ENCODE measurements at places on chromosomes 7 and 10.

DNA sequence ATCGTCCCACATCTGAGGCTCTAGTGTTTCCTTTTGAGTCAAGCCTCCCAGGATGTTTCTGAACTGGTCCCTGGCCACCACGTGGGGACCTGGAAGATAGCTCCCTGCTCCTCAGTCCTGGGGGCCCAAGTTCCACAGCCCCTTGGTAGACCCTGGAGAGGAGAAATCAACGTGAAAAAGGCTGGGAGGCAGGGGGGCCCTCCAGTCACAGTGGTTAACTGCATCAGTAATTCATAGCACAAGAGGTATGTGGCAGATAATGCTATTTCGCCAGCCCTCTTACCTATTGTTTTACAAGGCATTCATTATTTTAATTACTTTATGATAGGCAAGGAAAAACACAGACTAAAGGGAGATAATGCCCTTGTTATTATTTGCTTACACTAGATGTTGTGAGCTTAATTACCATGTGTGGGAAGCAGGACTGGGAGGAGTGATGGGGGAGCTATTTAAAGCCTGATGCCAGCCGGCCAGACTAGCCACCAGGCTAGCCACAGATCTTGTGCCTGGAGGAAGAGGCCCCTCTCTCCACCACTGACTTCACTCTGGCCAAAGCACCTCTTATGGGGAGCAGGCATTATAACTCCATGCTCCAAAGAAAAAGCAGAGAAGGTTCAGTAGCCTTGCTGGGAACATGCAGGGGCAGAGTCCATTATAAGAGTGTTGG, 230.7 kb downstream of the KCNMA1 start:
- DNase-seq, result no peak

- DNase-seq, result no peak
Observed at GRCh38 chr7:152602962-152603361, 73.0 kb downstream of the XRCC2 start.

DNA sequence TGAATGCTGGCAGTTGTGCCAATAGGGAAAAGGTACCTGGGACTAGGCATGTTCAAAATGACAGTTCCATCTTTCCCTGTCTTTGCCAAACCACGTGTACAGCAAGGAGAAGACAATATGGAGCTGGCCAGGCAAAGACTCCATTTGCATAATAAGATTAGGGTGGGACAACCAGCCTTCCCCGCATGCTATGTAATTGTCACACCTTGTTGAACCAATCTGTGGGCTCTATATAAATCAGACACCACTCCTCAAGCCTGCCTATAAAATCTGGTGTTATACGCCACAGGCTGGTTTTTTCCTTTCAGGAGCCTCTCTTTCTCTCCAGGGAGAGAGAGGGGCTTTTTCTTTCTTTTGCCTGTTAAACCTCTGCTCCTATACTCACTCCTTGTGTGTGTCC, 11.0 kb upstream of the NUB1 start:
- no peak for DNase-seq

DNA sequence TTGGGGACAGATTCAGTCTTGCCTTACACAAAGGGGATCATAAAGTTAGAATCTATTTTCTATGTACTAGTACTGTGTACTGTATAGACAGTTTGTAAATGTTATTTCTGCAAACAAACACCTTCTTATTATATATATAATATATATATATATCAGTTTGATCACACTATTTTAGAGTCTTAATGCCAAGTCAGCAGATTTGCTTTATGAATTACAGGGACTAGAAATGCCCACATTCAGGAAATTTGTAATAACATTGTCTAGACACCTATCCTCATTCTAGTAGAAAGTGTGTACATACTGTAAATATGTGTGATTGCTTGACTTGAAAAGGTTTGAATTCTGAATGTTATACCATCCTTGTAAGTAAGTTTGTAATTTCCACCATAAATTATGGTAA, 111.2 kb downstream of the NSUN6 start:
- no peak for DNase-seq

DNA sequence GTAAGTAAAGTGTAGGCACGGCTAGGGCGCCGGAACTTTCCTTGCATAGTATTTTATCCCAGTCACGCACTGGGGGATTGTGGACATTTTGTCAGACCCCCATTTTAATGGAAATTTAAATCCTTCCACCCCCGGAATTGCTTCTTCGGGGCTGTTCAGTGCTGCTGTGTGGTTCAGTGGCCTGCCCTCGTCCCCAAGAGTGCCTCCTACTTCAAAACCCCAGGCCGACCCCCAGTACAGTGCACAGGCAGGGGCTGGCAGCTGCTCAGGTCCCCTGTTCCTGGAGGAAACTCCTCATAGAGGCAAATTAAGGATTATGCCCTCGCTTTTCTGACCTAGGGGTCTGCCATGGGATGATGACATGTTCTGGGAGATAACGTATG, 94.5 kb downstream of the PTPRE start:
- DNase-seq, result no peak

- DNase-seq, result no peak
Observed at GRCh38 chr7:34177476-34177875, 272.1 kb downstream of the BMPER start.

DNA sequence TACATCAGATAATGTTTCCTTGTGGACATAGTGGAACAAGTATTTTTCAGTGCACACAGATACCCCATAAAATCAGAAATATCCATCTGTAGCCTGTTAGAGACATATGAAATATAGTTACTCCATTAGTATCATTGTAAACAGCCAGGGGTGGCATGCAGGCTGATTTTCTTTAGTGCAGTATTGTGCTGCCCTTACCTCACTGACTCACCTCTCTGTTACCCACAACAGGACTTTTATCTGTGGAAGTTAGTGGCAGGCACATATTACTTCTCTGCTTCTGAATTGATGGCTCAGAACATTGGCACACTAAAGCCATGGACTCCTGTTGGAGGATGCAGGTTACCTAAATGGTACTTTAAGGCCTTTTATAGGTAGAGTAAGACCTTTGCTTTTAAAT, 70.0 kb downstream of the SLC25A40 start:
- DNase-seq, result no peak

- no peak for DNase-seq
Observed at GRCh38 chr7:77284005-77284404, 84.4 kb upstream of the FGL2 start.

GRCh38 chr10:130464426-130464825, 328.2 kb downstream of the GLRX3 start:
- DNase-seq, result no peak

DNA sequence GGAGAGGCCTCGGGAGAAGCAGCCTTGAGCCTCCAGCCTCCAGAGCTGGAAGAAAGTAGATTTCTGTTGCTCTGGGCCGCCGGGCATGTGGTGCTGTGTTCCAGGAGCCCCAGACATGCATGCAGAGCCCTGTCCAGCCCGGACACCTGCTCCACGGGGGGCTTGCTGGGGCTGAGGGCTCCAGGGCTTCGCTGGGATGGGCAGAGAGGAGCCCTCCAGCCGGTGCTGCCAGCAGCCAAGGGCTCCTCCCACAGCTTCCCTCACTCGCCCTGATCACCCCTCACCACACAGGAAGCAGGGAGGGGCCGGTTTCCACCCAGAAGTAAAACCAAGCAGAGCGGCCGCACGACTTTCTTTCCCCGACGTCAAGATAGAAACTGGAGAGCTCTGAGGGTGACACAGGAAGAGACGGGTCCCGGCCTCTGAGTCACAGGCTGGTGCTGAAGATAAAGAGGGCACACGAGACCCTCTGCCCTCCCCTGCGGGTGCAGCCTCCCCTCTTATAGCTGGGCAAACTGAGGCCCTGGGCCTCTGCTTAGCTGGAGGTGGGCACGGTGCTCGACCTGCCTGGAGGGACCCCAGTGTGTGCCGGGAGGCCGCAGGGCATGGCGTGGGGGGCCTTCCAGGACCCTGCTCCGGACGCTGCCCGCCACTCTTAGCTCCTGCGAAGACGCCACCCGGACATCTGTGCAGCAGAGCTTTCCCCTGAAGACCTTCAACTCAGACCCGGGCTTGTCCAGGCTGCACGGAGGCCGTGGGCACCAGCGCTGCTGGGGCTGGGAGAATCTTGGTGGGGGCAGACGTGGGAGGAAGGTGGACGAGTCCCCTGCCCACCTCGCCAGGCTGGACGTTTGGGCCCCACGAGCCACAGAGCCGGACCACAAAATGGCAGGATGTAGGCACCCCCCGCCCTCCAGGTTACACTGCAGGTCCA, 31.1 kb downstream of the ADAP1 start:
- peak; percentile 92 for DNase-seq

- DNase-seq, result no peak
Observed at GRCh38 chr7:31175672-31176071, 123.6 kb downstream of the ADCYAP1R1 start.

GRCh38 chr7:43669286-43670081, 59.8 kb downstream of the COA1 start:
- peak; percentile 82 for DNase-seq

DNA sequence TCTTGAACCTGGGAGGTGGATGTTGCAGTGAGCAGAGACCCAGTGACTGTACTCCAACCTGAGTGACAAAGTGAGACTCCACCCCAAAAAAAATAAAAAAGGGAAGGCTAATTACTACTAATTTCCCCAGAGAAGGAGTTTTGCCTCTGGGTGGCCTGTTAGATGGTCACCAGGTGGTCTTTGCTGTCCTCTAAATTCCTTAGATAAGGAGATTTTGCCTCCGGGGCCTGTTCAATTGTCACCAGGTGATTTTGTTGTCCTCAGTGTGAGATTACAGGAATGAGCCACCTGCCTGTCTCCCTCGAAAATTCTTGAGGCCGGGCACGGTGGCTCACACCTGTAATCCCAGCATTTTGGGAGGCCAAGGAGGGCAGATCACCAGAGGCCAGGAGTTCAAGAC, 24.4 kb upstream of the ZMIZ2 start:
- DNase-seq, result no peak

DNA sequence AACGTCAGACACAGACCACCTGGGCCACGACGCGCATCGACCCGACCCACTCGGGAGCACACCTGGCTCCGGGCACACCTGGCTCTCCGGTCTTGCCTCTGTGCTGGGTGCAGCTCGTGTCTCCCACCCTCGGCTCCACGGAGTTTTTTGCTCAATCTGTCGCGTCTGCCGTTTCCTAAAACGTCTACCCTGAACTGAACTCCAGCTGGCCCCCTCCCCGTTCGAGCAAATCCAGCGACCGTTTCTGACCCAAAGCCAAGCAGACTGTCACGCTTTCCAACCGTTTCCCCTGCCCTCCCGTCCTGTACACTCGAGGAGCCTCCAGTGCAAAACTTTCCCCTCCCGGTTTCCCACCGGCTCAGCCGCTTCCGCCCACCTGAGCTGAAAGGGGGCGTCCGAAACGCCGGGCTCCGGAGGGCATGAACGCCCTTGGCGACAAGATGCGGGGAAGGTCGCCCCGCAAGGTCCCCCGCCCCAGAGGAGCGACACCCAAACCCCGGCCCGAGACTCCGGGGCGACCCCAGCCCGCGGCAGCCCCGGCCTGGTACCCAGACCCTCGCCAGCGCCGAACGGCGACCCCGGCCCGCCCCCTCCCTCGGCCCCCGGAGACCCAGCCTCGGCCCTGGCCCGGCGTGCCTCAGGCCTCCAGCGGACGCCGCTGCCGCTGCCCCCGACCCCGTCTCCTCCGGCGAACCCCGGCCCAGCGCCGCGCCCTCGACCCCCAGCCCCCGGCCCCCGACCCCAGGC, 557 bp downstream of the CYTH3 start:
- DNase-seq, result no peak

- DNase-seq, result no peak
Observed at GRCh38 chr10:71873582-71874211, 22.6 kb upstream of the PSAP start.

DNA sequence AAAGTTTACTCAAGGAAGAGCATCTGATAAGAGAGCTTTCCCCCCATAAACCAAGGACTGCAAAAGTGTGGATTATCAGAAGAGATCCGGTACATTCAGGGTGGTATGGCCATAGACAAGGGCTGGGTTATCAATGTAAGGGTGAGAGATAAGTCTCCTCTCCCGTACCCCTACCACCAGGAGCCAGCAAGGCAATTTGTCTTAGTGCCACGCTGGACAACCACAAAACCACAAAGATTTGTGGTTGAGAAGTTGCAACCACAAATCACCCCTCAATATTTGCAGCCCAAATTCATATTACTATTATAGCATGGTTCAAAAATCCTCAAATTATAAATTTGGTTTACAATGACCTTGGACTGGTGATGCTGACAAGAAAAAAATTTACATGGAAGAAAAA, 2.3 kb upstream of the ZSCAN25 start:
- DNase-seq, result no peak

- DNase-seq, result peak; percentile 37
Observed at GRCh38 chr7:70775570-70776156, 356.3 kb upstream of the GALNT17 start.

DNA sequence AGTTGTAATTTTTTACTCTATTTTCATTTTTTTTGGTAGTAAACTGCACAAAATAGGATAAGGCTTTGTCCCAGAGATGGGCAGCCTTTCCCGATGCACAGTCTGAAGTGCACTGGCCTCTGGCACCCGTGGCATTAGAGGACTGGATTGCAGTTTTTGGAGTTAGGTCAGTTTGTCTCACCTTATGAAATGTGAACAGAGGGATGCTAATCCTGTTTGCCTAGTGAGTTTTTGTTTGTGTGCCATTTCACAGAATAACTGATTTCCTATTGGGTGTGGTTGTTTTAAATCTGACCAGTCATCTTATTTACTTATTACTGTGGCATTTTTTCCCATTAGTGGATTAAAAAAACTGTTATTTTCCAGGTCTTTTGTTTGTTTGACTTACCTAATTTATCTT, 109.5 kb upstream of the GATA3 start:
- DNase-seq, result no peak

- no peak for DNase-seq
Observed at GRCh38 chr7:35252612-35253459, 1.1 kb downstream of the TBX20 start.

GRCh38 chr10:113094114-113094486, 144.1 kb downstream of the TCF7L2 start:
- peak; percentile 45 for DNase-seq

DNA sequence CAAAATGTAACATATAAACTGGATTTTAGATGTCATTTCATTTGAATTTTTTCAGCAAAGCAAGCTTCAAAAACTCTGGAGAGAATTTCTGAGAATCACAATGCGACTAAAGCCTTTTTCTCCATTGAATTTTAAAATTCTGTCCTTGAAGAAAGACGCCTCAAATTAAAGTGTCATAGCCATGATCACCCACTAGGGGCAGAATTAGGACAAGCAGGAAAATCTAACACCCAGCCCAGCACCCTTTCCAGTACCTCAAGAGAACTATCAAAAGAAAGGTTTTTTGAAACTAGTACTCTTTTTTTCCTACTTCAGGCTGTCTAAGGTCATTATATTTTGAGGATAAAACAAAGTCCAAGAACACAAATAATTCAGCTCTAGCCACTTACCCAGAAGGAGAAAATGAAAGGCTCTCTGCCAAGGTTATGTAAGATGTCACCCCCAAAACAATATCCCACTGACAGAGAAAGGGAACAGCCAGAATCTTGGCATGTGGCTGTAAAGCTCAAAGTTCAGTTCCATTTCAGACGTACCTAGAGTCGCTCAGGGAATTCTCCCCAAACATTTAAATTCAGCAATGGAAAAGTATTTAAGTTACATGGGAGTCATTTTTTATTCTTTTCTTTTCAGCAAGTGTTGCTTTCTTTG, 299.4 kb downstream of the SNX13 start:
- DNase-seq, result peak; percentile 36

- no peak for DNase-seq
Observed at GRCh38 chr10:74988832-74989561, 122.5 kb upstream of the SAMD8 start.

- no peak for DNase-seq
Observed at GRCh38 chr7:85239109-85239508, 52.3 kb upstream of the SEMA3D start.

- DNase-seq, result no peak
Observed at GRCh38 chr7:157358753-157359096, 21.9 kb downstream of the DNAJB6 start.

GRCh38 chr7:26006426-26006825, 145.6 kb upstream of the NFE2L3 start:
- DNase-seq, result no peak
